HAP-1 (cell line): ENCODE measurements at places on chromosomes 5 and 9.

DNA sequence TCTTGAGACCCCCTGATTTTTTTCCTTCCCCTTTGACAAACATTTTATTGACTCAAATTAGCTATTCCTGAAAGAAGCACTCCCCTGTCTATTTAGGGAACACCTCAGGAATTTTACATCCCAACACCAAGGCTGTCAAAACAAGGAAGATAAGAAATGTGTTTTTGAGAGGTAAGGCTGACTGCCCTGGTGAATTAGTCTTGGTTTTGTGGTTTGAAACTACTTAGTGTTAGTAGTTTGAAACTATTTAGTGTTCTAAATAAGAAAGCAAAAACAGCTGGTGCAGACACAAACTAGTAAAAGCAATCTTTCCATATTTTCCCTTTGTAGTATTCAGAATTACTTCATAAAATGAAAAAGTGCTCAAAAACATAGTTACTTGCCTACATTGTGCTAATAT is 120.7 kb downstream of the PCSK1 start:
- no peak for DNase-seq

- DNase-seq, result peak; percentile 89
These were observed 1.1 kb upstream of the BASP1 start for GRCh38 chr5:17216176-17216973.

- peak; percentile 44 for DNase-seq
These were observed 560 bp upstream of the NDUFS6 start for GRCh38 chr5:1800472-1801221.

- no peak for DNase-seq
These were observed 98.4 kb downstream of the UNC13B start for GRCh38 chr9:35260186-35260585.

- DNase-seq, result peak; percentile 33
These were observed 134.8 kb downstream of the KCNIP1 start for GRCh38 chr5:170638454-170639220.

- no peak for DNase-seq
These were observed 21.7 kb upstream of the SPINK7 start for GRCh38 chr5:148290271-148291195.

GRCh38 chr5:154421868-154422267 is 23.9 kb upstream of the SAP30L start:
- DNase-seq, result no peak

- DNase-seq, result no peak
These were observed 101.1 kb downstream of the APBA1 start for GRCh38 chr9:69571032-69571431.

DNA sequence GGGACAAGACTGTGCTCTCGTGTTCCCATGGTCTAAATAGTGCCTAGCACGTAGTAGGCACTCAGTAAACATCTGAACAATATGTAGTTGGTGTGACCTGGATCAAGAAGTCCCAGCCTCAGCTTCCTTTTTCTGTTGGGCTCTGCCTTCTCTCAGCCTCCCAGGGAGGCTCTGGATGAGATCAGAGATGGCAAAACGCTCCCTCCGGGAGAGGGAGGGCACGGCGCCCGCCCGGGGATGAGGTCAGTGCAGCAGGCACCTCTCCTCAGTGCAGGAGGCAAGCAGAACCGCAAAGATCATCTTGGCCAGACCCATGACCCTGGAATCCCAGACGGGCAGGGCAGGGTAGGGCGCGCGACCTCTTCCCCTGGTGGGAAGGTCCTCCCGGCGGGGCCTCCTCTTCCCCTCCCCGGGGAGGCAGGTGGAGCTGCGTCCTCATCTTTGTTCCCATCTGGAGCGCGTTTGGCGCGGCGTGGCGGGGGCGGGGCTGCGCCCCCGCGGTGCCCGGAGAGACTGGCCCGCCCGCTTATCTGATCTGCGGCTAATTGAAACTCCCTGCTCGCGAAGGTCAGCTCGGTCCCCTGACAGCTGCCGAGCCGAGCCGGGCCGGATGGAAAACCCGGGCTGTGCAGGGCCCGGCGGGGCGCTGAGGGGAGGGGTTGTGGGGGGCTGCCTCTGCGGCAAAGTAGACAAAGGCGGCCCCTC is 60.9 kb downstream of the CXXC5 start:
- DNase-seq, result no peak

GRCh38 chr5:44774279-44774880 is 34.4 kb upstream of the MRPS30 start:
- DNase-seq, result peak; percentile 27

- DNase-seq, result no peak
These were observed 127.2 kb upstream of the PITX1 start for GRCh38 chr5:135161221-135161620.

- DNase-seq, result no peak
These were observed 43.8 kb upstream of the SPTLC1 start for GRCh38 chr9:92159058-92159457.

DNA sequence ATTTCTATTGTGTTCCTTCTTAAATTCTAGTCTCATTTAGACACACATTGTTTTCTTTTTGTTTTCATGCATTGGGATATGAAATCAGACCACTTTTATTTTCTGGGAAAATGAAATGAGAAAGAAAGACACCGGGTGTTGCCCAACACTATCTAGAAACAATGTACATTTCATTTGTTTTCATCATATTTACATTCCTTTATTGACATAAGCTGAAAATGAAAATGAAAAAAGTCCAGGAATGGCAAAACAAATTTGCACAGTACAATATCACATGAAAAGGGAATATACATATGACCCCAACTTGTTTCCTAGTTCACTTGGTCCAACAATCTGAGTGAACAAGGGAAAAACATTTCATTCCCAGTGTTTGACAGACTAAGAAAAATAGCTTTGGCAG is 20.7 kb downstream of the IFNE start:
- DNase-seq, result no peak

DNA sequence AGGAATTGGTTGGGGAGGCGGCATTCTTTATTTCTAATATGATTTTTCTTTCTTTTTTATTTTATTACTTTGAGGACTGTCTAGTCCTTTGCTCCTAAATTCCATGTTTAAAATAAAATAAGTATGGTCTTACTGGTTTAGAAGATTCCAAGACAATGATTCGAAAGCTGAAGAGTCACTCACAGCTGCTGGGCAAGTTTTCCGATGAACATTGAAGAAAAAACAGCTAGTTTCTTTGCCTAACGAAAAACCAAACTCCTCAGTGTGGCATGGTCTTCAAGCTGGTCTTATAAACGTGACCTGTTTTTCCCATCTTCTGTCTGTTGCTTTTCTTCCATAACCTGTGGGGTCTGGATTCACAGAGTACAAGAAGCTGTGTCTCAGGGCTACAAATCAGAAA is 25.1 kb downstream of the ZNF474 start:
- no peak for DNase-seq

DNA sequence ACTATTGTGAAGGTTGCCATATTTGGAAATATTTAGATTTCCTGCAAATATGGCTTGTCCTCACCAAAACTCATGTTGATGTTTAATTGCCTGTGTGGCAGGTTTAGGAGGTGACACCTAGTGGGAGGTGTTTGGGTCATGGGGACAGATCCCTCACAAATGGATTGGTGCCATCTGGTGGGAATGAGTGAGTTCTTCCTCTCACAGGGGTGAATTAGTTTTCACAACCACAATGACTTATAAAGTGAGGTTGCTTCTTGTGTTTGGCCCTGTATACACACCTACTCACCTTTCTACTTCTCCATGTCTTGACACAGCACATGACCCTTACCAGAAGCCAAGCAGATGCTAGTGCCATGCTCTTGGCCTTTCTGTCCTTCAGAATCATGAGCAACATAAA is 41.1 kb downstream of the ISOC1 start:
- DNase-seq, result no peak

GRCh38 chr5:66987126-66987525 is 209.5 kb downstream of the CD180 start:
- no peak for DNase-seq

GRCh38 chr9:128243215-128244018 is 32.4 kb downstream of the GOLGA2 start:
- DNase-seq, result no peak

GRCh38 chr5:97541864-97542263 is 358.8 kb upstream of the RIOK2 start:
- no peak for DNase-seq

- no peak for DNase-seq
These were observed 561.1 kb upstream of the MEF2C start for GRCh38 chr5:89444088-89444487.

DNA sequence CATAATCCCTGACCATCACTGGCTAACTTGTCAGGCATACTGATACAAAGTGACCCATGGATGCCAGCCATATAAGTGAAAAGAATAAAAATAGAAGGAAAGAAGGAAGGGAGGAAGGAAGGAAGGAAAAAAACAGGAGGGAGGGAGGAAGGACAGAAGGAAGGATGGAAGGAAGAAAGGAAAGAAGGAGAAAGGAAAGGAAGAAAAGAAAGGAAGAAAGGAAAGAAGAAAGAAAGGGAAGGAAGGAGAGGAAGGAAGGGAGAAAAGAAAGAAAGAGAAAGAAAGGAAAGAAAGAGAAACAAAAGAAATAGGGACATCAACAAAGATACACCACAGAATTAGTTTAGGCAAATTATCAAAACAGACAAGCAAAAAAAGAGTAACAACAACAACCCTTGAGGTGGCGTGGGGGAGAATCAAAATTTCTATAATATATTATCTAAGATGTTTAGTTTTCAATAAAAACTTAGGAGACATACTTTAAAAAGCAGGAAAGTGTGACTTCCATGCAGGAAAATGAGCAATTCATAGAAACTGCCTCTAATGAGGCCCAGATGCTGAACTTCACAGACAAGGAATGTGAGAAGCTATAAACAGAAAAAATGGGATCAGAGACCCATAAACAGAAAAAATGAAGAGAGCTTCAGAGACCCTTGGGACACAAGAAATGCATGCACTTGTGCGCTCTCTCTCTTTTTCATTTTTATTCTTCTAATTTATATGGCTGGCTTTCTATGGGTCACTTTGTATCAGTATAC is 96.1 kb upstream of the NFIL3 start:
- DNase-seq, result no peak

DNA sequence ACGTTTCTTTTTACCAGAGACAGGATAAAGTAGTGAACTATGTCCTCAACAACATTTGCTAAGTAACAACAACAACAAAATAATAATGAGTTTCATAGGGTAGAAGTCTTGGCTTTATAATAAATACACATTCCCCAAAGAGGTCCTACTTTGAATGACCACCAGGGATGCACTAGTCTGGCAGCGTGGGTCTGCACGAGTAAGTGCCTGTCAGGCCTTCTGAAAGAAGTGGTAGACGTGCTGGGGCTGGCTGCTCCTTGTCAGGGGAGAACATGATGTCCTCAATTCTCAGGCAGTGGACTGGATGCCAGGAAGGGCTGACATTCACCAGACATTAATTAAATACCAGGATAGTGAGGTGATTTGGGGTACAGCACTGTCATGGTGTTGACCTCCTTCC is 331.1 kb downstream of the TMEM38B start:
- DNase-seq, result no peak

- no peak for DNase-seq
These were observed 64.1 kb downstream of the WDR41 start for GRCh38 chr5:77427998-77428397.

- no peak for DNase-seq
These were observed 244.3 kb downstream of the TAF11L14 start for GRCh38 chr5:17878541-17878940.

DNA sequence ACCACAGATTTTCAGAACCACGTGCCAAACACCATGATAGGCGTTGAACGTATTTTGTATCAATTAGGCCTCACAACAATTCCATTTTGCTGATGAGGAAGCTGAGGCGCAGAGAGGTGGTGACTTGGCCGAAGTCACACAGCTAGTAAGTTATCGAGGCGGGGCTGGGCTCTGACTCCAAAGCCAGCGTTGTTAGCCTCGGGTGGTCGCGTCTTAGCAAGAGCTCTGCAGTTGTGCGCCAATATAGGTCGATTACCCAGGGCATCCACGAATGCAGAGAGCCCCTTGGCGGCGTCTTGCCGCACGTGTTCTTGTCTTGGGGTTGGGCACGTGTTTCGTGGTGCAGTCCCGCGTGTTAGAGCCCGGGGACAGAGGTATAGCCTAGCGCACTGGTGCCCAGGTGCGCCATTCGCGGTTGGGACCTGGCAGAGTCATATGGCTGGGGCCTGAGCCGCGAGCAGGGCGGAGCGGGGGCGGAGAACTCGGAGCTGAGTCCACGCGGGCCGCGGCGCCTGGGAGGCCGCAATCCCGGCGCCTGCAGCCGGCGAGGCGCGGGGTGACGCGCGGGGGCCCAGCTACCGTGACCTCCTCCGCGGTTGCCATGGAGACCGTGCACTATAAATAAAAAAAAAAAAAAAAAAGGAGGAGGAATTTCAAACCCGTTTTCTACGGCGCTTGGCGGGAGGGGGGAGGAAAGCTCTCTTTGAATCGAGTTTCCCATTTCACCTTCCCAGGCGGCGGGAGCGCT is 62.3 kb downstream of the CXXC5 start:
- DNase-seq, result no peak

- no peak for DNase-seq
These were observed 1.1 kb downstream of the PLK2 start for GRCh38 chr5:58458743-58459145.

- DNase-seq, result no peak
These were observed 80.0 kb upstream of the PCA3 start for GRCh38 chr9:76684213-76684612.
